Activated CD4-positive, alpha-beta T cell treated with anti-CD3 and anti-CD28 coated beads, Interleukin-2, amount 50 U/mL, for 4 hours (primary cell): ENCODE measurements at places on chromosomes 13 and 19.
A peak's percentile ranks its signal among the peaks of the same experiment; 100 is the strongest.

- DNase-seq = no peak
Observed at GRCh38 chr19:7482584-7483439, 6.0 kb downstream of the PEX11G start.

- no peak for DNase-seq
Observed at GRCh38 chr19:36401475-36401874, 17.0 kb downstream of the ZFP82 start.

GRCh38 chr19:50836543-50837195 lies 3.3 kb upstream of the KLK15 start:
- no peak for DNase-seq

GRCh38 chr19:10021863-10022262 lies 8.6 kb downstream of the RDH8 start:
- DNase-seq = no peak

DNA sequence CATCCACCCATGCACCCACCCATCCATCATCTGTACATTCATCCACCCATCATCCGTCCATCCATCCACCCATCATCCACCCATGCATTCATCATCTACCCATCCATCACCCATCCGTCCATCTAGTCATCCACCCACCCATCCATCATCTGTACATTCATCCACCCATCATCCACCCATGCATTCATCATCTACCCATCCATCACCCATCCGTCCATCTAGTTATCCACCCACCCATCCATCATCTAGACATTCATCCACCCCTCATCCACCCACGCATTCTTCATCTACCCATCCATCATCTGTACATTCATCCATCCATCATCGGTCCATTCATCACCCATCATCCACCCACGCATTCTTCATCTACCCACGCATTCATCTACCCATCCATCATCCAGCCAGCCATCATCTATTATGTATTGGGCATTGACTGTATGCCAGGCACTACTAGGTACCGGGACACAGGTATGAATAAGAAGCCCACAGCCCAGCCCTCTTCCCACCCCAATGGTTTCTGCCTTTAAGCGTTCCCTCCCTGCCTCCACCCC lies 16.7 kb upstream of the GALP start:
- no peak for DNase-seq

DNA sequence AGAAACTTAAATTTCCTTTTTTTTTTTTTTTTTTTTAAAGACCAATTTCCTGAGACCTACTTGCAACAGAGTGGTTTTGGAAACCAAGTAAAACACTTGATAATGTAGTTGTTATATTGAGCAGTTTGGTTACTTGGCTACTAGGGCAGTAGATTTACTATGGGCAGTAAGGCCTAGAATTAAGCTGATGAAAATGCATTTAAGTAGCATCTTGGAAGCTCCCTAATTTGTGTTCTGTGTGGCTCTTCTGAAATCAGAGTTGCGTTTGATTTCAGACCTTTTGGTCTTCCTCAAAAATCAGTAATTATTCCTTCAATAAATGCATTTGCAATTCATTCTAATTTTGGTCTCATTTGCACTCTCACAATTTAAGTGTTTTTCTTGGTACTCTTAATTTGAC lies 810 bp downstream of the GPR180 start:
- no peak for DNase-seq

GRCh38 chr19:52237771-52238400 lies 31.5 kb upstream of the ZNF766 start:
- DNase-seq = peak; percentile 49

DNA sequence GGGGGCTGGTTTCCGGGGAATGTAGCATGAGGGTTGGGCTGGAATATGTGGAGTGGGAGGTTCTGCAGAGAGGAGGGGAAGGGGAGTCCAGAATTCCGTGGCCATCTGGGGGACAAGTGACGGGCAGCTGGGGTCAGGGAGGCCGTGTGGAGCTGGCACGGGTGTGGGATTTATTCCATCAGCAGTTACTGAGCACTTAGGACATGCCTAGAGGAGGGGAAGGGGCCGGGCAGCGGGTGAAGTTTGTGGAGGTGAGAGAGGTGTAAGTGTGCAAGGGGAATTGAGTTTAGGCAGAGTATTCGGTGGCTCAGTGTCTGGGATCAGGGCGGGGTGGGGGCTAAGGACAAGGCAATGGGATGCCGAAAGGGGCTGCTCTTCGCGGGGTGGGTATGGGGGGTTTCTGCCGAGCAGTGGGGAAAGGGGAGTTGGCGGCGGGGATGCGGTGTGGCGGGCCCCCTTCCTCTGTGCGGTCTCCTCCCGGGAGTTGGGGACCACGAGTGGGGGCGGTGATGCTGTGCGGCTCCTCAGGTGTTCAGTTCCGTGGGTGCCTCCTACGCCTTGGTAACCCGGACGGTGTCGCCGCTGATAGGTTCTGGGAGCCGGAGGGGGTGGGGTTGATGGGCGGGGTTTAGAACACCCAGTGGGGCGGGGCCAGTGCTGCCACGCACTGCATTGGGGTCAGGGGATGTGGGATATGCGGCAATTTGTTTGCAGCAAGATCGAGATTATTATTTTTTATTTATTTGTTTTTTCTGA lies 5.4 kb downstream of the CCDC61 start:
- peak; percentile 84 for DNase-seq

DNA sequence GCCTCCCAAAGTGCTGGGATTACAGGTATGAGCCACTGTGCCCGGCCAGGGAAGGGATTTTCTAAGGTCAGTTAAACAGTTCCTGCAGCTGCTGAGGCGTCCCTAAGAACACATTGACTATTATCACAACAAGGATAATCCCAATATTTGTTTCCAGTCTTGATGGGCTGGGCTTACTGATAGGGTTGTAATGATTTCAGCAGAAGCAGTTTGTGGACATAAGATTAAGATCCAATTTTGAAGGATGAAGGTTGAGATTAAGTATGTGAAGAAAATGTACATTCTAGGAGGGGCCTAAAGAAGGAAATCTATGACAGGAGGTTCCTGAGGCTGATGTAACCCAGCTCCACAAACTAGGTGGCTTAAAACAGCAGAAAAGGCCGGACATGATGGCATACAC lies 10.7 kb upstream of the CCDC124 start:
- no peak for DNase-seq

GRCh38 chr13:98511435-98511834 lies 65.5 kb downstream of the STK24 start:
- DNase-seq = no peak

DNA sequence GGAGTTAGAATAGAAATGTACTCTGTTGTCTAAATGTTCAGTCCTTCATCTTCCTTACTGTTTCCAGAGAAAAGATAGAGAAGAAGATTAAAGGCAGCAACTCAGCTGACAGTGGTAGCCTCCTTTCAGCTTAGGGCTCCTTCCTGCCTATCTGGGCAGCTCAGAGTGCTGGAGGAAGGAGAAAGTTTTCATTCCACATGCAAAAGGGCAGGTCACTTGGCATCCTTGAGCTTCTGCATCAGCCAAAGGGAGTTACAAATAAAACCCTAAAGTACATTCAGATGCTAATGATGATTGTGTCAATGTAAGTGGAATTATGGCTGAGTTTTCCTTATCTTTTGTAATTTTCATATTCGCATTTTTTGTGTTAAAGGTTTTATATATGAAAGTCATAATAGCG lies 58.9 kb downstream of the ESD start:
- no peak for DNase-seq

GRCh38 chr13:90201676-90202460 lies 1145.6 kb upstream of the MIR17HG start:
- no peak for DNase-seq

DNA sequence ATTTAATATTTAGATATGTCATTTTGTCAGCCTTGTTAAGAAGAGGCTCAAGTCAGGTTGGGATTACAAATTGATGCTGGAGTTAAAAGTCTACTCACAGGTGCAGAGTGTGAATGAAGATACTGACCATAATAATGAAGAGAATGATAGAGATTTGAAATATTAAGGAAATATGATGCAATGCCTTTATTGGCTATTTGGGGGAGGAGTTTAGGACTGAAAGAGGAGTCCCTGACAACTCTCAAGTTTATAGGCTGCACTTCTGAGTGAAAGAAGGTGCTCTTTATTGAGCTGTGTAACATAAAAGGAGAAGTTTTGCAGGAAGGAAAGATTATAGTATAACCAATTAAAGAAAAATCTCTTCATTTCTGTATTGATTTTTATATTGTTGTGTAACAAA lies 827.7 kb upstream of the PCDH9 start:
- DNase-seq = no peak

GRCh38 chr19:44635581-44636438 lies 7.9 kb upstream of the PVR start:
- DNase-seq = no peak

GRCh38 chr19:40089462-40089861 lies 1.3 kb downstream of the ZNF780A start:
- no peak for DNase-seq

GRCh38 chr13:24407844-24408243 lies 98.5 kb downstream of the C1QTNF9 start:
- no peak for DNase-seq

GRCh38 chr13:80473695-80474094 lies 132.8 kb upstream of the SPRY2 start:
- no peak for DNase-seq

GRCh38 chr19:2249010-2249866 lies at the start of gene AMH:
Gene AMH (plus strand): TSS chr19:2249323. CDS start chr19:2249333, 10 bp downstream.
- DNase-seq = no peak

- no peak for DNase-seq
Observed at GRCh38 chr13:30173303-30173610, 134.1 kb downstream of the KATNAL1 start.

DNA sequence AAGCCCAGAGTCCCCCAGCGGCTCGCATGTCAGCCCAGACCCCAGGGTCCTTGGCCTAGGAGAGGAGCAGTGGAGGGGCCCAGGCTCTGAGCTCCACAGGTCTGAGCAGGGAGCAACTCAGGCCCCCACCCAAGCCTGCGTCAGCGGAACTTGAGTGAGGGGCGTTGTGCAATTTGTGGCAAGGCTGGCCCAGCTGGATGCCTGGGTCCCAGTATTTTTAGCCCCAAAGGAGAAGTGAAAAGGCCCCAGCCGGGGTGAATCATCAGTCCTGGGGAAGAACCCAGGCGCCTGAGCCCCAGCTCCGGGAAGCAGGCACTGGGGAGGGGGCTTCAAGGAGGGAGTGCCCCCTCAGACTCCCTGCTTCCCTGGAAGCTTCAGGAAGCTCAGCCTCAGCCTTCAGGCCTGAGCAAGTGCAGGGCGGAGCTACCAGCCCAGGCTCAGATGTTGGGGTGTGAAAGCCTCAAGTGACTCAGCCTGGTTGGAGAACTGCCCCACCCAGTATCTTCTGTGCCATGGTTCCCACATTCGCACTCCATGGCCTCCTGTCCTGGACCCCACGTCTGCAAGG lies 7.2 kb downstream of the MED29 start:
- DNase-seq = no peak

- DNase-seq = peak; percentile 88
Observed at GRCh38 chr19:53537521-53538377, at the start of gene ZNF331. Gene ZNF331 (plus strand): TSS chr19:53538145. CDS start chr19:53569377, 31,232 bp downstream.

DNA sequence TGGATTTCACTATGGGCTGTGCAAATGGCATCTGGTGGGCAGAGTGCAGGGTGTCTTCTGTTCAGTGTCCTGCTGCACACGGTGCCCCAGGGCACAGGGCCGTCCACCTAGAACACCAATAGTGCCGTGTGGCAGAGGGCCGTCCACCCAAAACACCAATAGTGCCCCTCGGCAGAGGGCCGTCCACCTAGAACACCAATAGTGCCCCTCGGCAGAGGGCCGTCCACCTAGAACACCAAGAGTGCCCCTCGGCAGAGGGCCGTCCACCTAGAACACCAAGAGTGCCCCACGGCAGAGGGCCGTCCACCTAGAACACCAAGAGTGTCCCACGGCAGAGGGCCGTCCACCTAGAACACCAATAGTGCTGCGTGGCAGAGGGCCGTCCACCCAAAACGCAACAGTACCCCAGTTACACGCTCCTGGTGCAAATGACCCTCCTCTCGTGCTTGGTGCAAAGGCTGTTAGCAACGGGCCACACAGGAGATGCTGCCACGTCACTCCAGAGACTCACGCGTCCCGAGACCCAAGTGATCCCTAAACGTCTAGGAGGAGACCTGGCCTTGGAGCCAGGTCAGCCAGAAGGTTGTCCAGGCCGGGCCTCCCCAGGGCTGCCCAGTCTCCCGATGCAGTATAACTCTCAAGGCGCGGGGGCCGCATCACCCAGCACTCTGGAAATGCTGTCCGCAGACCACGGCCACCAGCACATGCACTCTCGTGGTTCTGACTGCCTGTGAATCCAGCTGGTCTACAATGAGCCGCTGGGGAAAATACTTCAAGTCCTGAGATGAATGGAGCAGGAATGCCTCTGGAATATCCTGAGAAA lies 51.5 kb downstream of the RASA3 start:
- no peak for DNase-seq

DNA sequence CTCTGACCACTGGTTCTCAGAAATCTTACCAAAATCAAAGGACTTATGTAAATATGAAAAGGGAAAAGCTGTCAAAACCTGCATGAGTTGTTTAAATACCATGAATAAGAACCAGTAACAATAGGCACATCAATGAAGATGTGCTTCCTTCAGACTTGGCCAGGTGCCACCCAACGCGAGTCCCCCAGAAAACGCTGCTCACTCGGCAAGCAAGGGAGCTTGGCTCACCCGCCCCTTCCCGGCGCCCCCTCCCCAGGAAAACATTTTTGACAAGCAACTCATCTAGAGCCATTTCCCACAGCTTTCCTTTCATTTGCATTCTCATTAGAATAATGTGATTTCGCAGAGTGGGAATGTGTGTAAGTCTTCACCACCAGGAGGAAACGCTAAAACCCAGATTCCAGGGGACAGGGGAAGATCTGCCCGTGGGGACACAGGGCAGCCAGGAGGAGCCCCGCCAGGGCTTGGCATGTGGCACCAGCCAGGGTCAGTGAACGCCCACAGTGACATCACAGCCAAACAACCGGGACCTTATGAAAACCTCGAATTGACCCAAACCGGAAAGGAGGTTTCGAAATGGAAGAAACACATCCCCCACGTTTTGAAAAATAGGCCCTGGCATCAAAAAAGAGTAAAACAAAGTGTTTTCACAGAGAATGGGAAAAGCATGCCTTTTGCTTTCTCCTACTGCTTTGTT lies 366.2 kb upstream of the TSHZ3 start:
- no peak for DNase-seq

DNA sequence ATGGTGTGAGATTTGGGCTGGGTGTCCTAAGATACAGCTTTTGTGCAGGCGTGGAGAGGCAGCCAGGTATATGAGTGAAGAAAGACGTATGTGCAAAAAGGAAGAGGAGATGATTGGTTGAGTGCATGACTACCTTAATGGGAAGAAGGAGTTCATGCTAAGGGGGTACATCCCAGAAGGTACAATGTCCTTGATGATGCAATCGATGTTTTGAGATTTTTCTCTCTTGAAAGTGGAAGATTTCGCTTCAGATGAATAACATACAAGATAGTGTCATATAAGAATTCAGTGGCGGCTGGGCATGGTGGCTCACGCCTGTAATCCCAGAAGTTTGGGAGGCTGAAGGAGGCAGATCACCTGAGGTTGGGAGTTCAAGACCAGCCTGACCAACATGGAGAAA lies 357.1 kb downstream of the KLF12 start:
- no peak for DNase-seq

- DNase-seq = no peak
Observed at GRCh38 chr13:36154567-36155291, 23.5 kb upstream of the DCLK1 start.

GRCh38 chr19:54949412-54949811 lies 2.1 kb upstream of the NLRP7 start:
- DNase-seq = no peak
